ENCODE measurements at places on chromosomes 12 and 14.

GRCh38 chr12:24688601-24689000 lies 260.3 kb downstream of the BCAT1 start:
- no peak for DNase-seq

- DNase-seq: no peak
Observed at GRCh38 chr14:102138535-102138934, 1.2 kb upstream of the WDR20 start.

DNA sequence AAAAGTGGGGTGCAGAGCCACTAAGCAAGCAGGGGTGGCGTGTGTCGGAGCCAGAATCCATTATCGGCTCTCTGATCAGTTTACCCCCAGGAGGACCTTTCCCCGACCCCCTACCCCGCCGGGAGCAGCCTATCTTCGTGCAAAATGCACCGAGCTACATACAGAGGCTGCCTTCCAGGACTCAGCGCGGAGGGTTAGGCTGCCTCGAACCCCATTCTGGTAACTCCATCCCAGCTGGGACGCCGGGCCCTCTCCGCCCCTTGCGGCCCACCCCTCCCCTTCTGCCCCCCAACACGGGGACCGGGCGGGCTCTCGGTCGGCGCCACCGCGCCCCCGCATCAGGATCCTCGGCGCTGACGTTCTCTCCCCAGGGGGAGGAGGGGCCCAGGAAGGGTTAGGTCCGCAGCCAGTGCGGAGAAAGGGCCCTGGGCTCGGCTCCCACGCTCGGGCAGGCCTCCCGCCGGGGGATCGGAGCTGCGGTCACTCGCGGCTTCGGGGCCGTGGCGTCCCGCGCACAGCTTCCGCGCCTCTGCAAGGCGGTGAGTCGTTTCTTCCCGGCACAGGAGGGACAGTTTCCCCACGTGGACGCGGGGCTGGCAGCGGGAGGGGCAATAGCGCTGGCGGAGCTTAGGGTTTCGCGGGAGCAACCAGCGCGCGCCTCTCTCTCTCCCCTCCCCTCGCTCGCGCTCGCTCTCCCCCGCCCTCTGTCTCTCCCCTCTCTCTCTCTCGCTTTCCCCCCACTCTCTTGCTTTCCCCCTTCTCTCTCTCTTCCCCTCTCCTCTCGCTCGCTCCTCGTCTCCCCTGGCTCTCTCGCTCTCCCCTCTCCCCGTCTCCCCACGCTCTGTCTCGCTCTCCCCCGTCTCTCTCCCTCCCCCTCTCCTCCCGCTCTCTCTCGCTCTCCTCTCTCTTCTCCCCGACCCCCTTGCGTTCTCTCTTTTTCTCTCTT lies 12.5 kb upstream of the MAP3K9 start:
- DNase-seq: no peak

- DNase-seq: no peak
Observed at GRCh38 chr14:59358102-59358501, 107.1 kb downstream of the GPR135 start.

- no peak for DNase-seq
Observed at GRCh38 chr12:19802915-19803314, 363.6 kb downstream of the AEBP2 start.

GRCh38 chr12:38222011-38222410 lies 94.6 kb upstream of the ALG10B start:
- no peak for DNase-seq

DNA sequence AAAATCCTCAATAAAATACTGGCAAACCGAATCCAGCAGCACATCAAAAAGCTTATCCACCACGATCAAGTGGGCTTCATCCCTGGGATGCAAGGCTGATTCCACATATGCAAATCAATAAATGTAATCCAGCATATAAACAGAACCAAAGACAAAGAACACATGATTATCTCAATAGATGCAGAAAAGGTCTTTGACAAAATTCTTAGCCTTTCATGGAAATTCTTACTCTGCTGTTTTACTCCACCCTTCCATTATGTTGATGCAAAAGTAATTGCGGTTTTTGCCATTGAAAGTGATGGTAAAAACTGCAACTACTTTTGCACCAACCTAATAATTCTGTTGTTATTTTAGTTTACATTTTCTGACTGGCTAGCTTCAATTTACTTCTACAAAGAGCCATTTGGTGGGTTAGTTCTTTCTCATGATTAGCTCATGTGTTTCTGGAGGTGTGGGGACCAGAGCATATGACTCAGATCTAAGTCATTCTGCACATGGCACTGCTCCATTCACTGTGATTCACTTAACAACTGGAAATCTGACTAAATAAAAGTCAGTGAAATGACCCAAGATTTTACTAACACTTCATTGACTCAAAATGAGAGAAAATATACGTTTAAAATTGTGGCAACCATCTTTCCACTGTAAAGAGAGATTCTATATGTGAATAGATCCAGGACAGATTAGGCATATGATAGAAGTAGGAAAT lies 99.9 kb downstream of the TMTC3 start:
- DNase-seq: no peak

DNA sequence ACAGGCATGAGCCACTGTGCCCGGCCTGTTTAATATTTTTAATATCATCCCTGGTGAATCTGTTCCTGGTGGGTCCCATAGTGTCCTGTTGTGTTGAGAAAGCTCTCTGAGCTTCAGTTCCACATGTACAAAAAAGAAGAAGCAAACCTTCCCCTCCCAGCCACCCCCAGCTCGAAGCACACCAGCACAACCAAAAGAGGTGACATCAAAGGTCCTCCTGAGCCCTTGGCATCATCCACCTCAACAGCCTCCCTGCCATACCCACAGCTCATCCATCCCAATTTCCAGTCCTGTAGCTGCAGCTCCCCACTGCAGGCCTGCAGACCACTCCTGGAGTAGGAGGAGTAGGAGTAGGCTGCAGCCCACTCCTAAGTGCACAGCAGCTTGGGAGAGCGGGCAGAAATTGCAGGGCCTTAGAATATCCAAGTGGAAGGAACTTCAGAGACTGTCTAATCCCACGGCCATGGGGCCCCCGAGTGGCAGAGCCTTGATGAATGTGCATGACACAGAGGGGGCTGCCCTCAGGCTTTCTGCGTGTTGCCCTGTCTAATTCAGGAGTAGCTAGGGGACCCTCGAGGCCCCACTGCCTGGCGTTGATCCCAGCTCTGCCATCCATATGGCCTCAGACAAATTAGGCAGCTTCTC lies 36.7 kb upstream of the CD9 start:
- no peak for DNase-seq

DNA sequence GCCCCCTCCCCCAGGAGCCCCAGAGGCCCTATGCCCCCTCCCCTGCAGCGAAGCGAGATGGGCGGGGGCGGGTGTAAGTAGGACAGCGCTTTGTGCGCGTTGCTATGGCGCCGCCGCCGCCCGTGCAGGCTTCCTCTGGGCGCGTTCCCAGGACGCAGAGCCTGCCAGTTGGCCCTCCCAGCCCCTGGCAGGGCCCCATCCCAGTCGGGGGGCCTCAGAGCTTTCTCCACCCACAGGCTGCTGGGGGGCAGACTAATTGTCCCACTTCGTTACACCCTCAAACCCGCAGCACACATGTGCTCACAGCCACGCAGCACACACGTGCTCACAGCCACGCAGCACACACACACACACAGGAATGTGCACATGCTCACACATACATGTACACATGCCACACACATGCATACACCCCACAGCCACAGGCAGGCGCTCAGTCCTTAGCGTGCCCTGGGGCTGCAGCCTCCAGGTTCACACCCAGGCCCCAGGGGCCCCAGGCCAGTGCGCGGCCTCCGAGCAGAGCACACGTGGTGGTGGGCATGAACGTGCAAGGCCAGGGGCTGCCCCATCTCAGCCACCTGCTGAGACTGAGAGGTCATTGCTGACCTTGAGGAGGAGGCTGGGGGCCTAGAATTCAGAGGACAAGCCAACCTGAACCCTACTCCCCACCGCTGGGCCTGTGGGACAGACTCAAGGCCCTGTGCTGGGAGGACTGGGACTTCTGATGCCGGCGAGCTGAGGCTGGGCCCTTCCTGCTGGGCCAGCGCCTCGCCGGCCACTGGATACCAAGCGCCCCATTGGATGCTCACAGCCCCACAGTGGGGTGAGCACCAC lies 15.6 kb downstream of the TRMT61A start:
- DNase-seq: no peak

DNA sequence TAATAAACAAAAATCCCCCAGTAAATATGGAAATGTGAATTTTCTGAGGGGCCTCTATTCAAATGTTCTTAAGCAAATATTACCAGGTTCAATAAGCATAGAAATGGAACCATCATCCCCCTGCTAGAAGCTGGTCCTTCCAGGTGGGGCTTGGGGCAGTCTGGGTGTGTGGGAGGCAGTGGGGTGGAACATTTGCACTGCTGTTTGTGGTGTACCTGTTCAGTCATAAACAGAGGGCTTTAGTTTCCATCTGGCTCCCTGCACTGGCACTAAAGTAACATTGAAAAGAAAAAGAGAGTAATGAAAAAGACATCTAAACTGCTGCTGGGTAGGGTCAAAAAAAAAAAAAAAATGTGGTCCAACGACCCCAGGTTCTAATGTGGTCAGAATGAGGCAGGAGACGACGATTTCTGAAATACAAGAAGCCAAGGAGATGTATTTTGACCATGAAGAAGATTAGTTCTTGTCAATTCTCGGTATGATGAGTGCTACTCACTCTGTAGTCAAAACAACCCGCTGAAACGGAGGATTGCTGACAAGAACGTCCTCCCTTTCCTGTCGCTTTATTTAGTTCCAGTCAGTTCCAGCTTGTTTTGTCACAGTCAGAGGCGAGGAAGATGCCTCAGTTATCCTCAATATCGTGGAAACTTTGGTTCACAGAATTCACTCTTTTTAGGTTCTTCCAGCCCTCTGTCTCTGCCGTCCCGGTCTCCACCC lies 44.2 kb upstream of the MANSC4 start:
- no peak for DNase-seq

DNA sequence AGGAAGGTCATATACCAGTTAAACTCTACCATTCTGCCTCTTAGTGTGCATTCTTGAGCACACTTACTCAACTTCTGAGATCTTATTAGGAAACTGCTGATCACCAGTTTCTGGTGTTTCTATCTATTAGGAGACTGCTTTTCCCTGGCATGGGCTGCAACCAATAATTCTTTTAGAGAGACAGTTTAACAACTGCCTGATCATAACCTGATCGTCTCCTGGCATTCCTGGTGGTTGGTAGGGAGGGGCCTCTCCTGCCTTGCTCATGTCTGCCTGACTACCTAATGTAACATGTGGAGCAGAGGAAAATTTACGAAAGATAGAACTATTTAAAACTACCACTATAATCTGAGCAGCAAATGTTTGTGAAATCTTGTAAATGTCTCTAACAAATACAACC lies 75.3 kb upstream of the MGAT4C start:
- DNase-seq: no peak

GRCh38 chr12:66055837-66056319 lies 74.7 kb downstream of the LLPH start:
- no peak for DNase-seq

- DNase-seq: no peak
Observed at GRCh38 chr12:104567832-104568486, 111.2 kb downstream of the CHST11 start.

DNA sequence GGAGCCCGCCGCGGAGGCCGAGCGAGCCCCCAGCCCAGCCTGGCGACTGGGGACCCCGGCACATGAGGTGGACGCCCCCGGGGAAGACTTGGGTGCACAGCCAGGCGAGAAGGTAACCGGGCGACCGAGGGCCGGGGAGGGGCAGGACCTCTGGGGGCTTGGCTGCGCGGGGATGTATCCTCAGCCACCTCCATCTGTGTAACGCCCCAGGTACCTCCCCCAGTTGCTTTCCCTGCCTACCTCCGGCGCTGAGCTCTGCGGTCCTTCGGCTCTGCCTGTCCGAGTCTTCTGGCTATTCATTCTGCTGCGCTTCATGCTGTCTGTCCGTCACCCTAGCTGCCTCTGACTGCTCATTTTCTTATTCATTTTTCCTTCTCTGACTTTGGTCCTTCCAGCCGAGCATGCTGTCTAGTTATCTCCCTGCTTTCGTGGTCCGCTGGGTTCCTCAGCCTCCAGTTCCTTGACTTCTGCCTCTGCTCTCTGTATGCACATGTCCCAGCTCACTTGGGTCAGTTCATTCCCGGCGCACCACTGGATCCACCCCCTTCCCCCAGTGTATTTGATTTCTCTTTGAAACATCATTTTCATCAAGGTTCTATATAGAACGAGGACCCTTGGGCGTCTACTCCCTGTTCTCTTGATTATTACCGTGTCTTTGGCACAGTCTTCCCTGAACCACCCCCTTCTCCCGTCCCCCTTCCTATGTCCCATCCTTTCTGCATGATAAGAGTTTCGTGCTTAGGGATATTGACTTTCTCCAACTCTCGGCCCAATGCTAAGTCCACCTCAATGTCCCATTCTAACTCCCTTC lies 612 bp downstream of the PHC1 start:
- DNase-seq: no peak

- no peak for DNase-seq
Observed at GRCh38 chr14:80538633-80539375, 327.5 kb upstream of the DIO2 start.

GRCh38 chr14:38496092-38496491 lies 240.2 kb upstream of the CLEC14A start:
- no peak for DNase-seq

DNA sequence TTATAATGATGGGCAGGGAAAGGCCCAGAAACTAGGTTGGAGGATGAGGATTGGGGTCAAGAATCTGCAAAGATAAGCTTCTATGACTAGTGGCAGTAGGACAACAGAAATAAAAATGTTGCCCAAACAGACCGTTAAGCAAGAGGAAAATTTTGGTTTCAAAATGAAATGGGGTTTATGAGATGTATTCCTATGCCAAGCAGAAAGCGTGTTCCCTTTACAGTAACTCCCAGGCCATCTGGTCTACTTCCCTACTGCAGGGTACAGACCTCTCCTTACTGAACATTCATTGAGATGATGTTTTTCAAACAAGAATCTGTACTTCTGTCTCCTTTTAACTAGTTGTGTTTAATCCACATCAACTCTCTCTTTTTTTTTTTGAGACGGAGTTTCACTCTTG lies 20.4 kb upstream of the TMEM229B start:
- DNase-seq: no peak

GRCh38 chr12:68612697-68613096 lies 2.0 kb downstream of the RAP1B start:
- DNase-seq: no peak

DNA sequence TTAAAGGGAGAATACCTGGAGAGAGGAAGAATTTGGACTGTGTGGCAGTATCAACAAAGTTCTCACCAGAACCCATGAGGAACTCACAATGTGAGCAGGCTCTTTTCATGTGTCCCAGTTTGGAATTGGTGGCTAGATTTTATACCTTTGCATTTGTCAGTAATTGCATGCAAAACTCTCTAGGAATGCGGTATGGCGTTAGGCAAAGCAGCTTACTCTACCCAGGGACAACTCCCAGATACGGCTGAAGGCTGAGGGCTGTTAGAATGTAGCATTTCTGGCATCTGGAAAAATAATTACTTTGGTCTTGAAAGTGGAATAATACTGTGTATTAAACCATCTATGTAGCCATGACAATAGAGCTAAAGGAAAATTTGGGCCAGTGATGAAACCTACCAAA lies 635.5 kb downstream of the SLC16A7 start:
- DNase-seq: no peak

GRCh38 chr12:122067548-122067947 lies 11.0 kb upstream of the MLXIP start:
- no peak for DNase-seq

- no peak for DNase-seq
Observed at GRCh38 chr14:69190191-69190590, 1.1 kb upstream of the EXD2 start.
